ENCODE measurements at places on chromosomes 7 and 10.

- no peak for DNase-seq
Observed at GRCh38 chr7:131325179-131325840, 2.4 kb upstream of the MKLN1 start.

- no peak for DNase-seq
Observed at GRCh38 chr7:25911738-25912607, 240.0 kb upstream of the NFE2L3 start.

DNA sequence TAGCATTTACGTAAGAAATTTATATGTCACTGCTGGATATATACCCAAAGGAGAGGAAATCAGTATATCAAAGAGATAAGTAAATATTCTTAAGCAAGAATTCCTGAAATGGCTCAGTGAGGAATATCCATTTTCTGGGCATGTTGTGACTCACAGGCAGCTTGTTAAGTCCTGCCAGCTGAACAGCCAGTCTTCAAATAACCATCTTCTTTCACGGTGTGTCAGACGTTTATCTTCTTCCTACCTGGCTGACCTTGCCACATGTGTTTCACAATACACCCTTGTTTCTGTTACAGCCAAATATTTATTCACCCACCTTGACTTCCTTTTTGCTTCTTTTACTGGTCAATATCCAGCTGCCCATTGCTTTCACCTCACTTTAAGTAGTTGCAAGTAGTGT, 648.1 kb downstream of the ANKRD7 start:
- no peak for DNase-seq

GRCh38 chr7:136859803-136860202, 8.6 kb upstream of the CHRM2 start:
- DNase-seq: no peak

- DNase-seq: no peak
Observed at GRCh38 chr10:131806146-131806545, 94.7 kb upstream of the PPP2R2D start.

DNA sequence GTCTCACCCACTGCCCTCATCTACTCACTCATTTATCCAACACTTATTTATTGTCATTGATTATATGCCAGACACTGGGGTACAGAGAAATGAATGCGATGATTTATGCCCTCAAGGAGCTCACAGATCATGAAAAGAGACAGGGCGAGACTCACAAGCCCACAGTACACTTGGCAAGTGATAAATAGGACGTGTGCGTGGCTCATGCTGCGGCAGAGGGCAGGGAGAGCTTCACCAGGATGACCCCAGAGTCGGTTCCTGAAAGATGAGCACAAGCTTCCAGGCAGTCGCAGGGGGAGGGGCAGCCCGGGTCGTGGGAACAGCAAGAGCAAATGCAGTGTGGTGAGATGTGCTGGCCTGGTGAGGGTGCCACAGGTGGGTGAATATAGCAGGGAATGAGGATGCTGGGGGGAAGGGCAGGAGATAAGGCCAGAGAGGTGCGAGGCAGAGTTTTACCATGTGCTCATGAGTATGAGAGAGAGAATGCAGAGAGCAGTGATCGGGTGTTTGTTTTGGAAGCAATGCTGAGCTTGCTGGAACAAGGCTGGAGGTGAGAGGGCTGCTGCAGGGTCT, 70.9 kb downstream of the ATXN7L1 start:
- DNase-seq: no peak

- no peak for DNase-seq
Observed at GRCh38 chr10:13892001-13892491, 305.3 kb downstream of the PRPF18 start.

DNA sequence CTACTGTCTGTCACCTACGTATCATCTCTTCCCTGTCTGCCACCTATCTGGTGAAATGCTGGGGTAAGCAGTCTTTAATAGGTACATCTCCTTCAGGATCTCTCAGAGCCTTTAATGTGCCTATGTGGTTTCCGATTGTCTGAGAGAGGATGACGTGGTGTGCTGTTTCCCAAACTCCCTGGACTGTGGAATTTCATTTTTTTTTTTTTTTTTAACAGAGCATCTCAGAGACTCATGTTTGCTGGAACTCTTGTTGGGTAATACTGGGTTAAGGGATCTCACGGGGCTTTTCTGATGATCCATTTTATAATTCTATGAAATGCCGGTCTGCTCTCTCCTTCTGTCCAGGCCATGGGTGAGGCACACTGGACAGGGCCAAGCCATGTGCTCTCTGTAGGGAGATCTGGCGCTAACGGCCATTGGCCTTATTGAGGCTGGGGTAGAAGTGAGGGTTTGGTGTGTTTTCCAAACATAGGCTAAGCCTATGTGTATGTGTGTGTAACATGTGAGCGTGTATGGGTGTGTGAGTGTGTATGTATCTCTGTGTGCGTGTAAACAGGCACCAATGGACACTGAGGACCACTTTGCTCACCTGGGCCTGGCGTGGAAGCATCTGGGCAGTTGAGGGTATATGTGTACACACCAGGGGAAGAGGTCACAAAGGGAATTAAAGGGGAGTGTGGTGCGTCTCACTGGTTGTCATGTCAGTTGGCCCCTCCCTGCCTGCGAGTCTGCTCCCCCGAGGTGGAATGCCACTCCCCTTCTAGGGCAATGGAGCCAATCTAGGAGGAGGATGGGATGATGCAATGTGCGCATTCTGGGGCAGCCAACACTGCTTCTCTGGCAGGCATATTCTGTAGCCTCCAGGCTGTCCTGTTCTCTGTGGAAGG, 7.8 kb downstream of the ADRA2A start:
- no peak for DNase-seq

GRCh38 chr7:37352974-37353948, 95.4 kb downstream of the ELMO1 start:
- peak; percentile 81 for DNase-seq

DNA sequence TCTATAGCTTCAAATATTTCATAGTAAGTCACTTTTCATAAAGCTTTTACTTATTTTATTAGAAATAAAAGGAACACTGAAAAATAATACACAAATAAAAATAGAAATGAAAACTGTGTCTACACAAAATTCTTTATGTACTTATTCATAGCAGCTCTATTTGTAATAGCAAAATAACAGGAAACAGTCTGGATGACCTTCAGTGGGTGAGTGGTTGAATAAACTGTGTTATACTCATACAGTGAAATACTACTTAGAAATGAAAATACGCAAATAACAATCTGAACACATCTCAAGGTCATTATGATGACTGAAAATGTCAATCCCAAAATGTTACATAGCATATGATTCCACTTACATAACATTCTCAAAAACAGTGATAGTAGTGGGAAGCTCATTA, 138.7 kb upstream of the PCLO start:
- no peak for DNase-seq

DNA sequence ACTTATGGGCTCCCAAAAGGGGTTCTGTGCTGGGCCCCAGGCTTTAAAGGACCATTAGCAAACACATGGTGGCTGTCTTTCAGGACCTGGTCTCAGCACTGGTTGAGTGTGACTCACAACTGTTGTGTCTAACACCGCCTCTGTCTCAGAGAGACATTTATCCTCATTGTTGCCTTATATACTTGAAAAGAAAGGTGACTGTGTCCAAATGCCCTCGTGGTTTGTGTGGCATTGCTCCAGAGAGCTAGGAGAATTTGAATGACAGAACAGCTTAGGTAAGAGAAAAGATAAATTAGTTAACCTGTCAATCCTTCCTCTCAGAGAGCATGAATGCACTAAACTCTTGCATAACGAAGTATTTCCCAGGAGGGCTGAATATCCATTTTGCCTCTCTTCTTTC, 14.5 kb upstream of the FAM13C start:
- no peak for DNase-seq

DNA sequence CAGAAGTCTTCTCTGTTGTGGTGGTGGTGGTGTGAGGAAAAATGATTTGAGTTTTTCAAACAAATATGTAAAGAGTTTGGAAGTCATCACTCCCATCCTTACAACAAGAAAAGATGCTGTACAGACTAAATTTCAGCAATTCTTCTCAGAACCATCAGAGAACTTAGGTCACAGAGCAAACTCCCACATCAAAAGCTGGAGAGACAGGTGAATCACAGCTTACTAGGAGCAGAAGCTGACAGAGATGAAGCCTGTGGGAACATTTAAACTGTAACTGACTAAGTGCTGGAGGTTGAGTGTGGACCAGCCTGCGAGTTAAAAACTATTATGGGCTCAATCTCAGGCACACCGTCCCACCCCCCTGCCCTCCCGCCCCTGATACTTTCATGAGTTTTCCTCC, 97.3 kb downstream of the AKR1D1 start:
- no peak for DNase-seq
